LoVo (cell line): ENCODE measurements at places on chromosomes 13 and 19.

- no peak for DNase-seq
Observed at GRCh38 chr19:12482509-12482886, 2.1 kb downstream of the ZNF709 start.

- peak; percentile 44 for DNase-seq
Observed at GRCh38 chr19:57803594-57804325, 11.0 kb downstream of the ZNF552 start.

DNA sequence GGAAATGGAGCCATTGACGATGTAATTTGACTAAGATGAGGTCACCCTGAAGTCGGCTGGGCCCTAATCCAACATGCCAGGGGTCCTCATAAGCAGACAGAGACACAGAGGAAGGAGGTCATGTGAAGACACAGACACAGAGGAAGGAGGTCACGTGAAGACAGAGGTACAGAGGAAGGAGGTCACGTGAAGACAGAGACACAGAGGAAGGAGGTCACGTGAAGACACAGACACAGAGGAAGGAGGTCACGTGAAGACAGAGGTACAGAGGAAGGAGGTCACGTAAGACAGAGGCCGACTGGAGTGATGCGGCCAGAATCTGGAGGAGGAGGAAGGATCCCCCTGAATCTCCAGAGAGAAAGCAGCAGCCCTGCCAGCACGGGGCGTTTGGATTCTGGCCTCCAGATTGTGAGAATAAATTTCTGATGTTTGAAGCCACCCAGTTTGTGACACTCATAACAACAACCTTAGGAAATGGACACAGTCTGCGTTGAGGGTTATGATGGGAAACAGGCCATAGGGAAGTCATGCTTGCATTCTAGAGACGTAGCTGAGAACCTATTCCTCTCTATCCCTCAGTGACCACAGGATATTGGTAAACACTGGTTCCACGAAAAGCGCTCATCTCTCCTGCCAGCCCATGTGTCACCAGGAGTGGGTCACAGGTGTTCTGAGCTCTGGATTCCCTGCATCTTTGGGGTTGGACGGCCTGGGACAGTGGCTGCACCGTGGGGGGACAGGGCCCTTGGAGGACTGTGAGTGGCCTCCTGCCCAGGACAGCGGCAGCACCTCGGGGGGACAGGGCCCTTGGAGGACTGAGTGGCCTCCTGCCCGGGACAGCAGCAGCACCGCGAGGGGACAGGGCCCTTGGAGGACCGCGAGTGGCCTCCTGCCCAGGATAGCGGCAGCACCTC, 108.5 kb downstream of the SOX1 start:
- no peak for DNase-seq

DNA sequence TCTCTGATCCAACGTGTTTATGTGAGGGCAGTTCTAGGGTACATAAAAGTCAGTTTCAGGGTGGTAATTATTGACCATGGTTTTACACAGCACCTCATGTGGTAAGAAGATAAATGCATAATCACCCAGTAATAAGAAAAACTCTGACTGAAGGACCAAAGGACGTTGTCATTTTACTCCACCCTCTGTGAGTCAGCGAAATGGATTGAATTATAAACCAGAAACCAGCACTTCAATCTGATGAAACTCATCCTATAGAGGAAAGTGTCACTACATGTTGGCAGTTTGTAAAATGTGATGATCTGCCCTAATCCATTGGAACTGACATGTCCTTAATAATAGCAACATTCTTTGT, 406.8 kb downstream of the KLF5 start:
- DNase-seq, result peak; percentile 90

- DNase-seq, result no peak
Observed at GRCh38 chr13:92221916-92222315, 823.5 kb downstream of the GPC5 start.

GRCh38 chr19:6772028-6772865, at the start of gene VAV1:
VAV1 (plus strand) TSS chr19:6772708; CDS start chr19:6772808, 100 bp downstream.
- DNase-seq, result no peak

GRCh38 chr19:29535984-29536508, 10.3 kb downstream of the VSTM2B start:
- no peak for DNase-seq

- no peak for DNase-seq
Observed at GRCh38 chr19:36152352-36153091, at the start of gene COX7A1. COX7A1 (minus strand) TSS chr19:36152447; CDS start chr19:36152407, 40 bp downstream.

DNA sequence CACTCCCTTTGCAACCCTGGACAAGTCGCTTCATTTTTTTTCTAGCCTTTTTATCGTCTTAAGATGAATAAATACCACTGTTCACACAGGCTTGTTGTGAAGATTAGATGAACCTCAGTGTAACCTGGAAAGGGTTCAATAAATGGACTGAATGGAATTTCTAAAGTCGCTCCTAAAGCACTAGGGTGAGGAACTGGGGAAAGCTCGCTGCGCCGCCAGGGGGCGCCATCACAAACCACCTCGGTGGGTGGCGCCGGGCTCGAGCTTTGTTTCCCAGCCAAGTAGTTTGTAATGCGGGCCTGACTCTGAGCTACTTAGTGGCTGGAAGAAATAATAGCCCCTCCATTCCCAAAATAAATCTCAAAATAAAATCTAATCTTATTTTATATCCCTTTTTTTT, 2.2 kb upstream of the CEACAM6 start:
- DNase-seq, result peak; percentile 68

GRCh38 chr19:13872695-13873389, 4.1 kb upstream of the NANOS3 start:
- DNase-seq, result no peak

- DNase-seq, result no peak
Observed at GRCh38 chr13:112941349-112941748, 27.7 kb upstream of the MCF2L start.
